ENCODE measurements at places on chromosomes 2 and 18.

GRCh38 chr18:79459946-79460480 is 64.3 kb downstream of the NFATC1 start:
- DNase-seq: no peak

- no peak for DNase-seq
Observed at GRCh38 chr2:10444463-10444862, 3.7 kb downstream of the ODC1 start.

DNA sequence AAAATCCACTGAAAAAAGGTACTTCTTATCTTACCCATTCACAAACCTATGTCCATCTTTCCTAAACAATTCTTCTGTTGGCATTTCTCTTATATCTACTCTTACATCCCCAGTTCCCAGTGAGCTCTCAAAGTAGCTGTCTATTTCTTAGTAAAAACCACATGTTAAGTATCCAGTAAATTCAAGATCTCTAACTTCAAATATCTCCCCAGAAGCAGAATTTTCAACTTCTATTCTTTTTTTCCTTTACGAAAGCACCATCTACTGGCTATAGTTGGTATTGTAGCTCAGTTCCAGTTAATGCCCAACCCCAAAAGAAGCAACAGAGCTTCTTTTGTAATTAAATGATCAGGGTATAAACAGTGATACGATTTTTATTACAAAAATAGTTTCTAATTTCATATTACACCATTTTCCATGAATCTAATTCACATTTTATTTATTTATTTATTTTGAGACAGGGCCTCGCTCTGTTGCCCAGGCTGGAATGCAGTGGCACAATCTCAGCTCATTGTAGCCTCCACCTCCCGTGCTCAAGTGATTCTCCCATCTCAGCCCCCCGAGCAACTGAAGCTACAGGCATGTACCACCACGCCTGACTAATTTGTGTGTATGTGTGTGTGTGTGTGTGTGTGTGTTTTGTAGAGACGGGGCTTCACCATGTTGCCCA is 28.5 kb downstream of the HRH4 start:
- DNase-seq: peak; percentile 58

GRCh38 chr18:66439670-66440069 is 164.2 kb downstream of the CDH19 start:
- no peak for DNase-seq
